GM04504 (cell line): ENCODE measurements at places on chromosomes 4 and X.
A peak's percentile ranks its signal among the peaks of the same experiment; 100 is the strongest.

GRCh38 chr4:137572647-137573046, 40.4 kb upstream of the PCDH18 start:
- DNase-seq: no peak

DNA sequence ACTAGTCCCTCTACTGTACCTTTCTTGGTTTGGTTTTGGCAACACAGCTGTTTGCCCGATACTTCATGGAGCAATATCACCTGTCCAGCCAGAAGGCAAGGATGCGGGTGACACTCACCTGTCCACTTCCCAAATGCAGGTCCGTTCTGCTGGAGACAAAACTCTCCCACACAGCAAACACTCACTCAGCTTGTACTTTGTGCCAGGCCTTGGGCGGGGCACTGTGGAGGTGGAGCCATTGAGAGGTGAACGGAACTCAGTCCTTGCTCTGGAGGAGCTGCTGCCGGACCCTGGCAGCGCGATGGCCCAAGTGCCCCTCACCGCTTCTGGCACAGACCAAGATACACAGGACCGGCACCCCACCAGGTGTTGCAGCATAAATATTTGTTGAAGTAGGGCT, 15.3 kb upstream of the HMGB3 start:
- DNase-seq: no peak

DNA sequence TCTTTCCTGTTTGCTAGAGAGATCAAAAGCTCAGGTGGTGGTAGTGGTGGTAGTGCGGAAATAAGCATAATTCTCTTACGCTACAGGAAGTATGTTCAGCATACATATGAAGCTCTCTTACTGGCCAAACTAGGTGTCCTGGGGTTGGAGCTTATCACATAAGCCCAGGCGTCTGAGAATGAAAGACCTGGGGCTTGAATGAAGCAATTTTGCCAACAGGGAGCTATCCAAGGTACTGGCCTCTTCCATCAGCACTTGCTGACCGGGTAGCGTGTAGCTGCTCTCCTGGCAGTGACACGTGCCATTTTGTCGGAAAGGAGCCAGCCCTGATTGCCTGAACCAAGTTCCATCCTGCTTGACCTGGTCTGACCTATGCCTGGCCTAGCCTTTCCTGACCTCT, 65.9 kb upstream of the HPF1 start:
- DNase-seq: peak; percentile 33

GRCh38 chr4:122830426-122831095, 3.9 kb downstream of the FGF2 start:
- no peak for DNase-seq

GRCh38 chr4:165101641-165102040, 11.0 kb downstream of the TMEM192 start:
- no peak for DNase-seq

GRCh38 chrX:28665778-28666177, 78.5 kb downstream of the IL1RAPL1 start:
- DNase-seq: no peak

DNA sequence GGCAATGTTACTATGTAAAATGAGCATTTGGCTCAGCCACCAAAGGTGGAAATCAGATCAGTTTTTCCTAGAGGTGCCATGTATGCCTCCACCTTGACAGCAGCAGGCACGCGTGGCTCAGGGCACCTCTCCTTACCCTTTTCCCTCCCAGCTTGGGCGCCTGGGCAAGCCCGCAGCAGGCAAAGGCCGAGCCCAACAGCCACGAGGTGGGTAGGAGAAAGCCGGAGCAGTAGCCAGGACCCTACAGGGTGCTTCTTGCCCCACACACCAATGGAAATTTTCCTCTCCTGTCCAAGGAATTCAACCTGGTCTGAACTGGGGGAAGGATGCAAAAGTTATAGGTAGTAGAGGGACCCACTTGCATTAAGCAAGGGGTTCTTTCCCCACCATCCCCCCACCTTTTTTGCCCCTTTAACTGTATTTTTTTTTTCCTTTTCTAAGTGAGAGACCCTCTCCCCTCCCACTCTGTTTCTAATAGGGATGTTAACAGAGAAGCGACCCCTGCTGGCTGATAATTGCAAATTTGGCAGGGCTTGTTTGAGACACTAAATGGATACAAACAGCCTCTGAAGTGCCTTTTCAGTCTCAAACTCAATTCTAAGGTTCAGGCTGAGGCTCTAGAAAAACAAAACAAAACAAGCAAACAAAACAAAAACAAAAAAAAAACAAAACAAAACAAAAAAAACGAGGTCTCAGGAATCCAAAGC, 895.1 kb downstream of the PCDH18 start:
- DNase-seq: no peak

- peak; percentile 72 for DNase-seq
These were observed 123.5 kb upstream of the FAT4 start for GRCh38 chr4:125191232-125191631.

DNA sequence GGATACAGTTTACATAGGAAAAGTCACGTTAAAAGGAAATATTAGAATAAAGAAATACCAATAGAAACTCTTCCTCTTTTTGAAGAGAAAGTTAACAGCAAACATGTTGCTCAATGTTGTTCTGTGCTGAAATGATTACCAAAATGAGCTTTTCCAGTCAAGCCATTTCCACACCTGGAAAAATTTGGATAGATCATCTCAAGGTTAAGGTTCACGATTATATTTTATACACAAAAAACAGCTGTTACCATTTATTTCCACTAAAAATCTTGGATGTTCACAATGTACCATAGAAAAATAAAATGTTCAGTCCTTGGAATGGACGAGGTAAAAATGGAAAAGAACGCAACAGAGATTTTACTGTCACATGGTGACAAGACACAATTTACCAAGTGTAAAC, 218.7 kb downstream of the SCFD2 start:
- no peak for DNase-seq

DNA sequence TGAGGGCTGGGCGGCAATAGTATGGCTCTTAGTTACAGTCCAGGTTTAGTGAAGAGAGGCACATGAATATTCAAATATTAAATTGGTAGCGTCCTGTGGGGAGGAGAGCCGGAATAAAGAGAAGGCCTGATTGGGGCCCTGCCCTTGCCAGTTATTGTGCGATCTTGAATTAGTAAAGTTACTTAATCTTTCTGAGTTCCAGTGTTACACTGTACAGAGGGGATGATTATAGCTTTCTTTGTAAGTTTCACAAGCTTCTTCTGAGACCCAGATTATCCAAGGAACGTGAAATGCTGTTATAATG, 1.2 kb downstream of the METAP1 start:
- no peak for DNase-seq

- no peak for DNase-seq
These were observed at the start of gene HSD17B10 for GRCh38 chrX:53433651-53434639. HSD17B10 (minus strand) TSS chrX:53434370; CDS start chrX:53434345, 25 bp downstream.

- no peak for DNase-seq
These were observed 1.0 kb downstream of the HNRNPH2 start for GRCh38 chrX:101409043-101409442.

- DNase-seq: no peak
These were observed 8.1 kb downstream of the CRMP1 start for GRCh38 chr4:5884796-5885195.

- no peak for DNase-seq
These were observed 812.7 kb upstream of the FTHL17 start for GRCh38 chrX:31884535-31884934.

- DNase-seq: no peak
These were observed 491.0 kb upstream of the MAGEB2 start for GRCh38 chrX:29724316-29724715.

GRCh38 chr4:145859426-145859825, 79.2 kb downstream of the ZNF827 start:
- no peak for DNase-seq

DNA sequence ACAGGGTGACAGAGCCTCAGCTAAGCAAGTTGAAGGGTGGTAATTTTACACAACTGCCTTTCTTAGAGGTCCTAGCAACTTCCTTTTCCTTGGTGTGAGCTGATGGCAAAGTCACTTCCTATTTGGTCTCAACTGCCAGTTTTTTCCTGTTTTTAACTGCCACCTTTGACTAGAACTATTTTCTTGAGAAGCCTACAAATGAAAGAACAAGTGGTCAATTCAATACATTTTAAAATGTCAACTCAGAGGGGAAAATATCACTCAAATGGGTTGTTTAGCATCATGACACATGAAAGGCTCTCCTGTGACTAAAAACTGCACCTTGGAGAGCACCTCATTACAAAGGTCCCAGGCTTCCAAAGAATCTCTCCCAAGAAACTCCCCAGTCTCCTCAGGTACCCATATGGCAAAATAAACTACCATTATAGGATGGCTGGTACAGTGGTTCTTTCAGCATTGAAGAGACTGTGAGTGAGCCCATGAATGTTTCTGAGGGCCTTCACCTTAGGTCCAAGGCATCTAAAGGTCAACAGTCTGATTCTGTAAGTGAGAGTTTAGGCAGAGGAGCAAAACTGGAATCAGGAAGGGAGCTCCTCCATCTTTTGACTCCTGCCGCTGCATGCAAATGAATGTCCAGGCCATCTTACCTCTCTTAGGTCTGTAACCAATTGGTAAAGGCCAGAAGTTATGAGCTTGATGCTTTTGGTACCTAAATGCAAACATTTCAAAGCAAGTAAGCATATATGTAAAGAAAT, 5.5 kb upstream of the STK26 start:
- DNase-seq: no peak

GRCh38 chr4:38672074-38672396, 8.0 kb downstream of the KLF3 start:
- DNase-seq: no peak

GRCh38 chr4:101762025-101762424, 28.5 kb upstream of the BANK1 start:
- no peak for DNase-seq
